Natural killer cell (primary cell): ENCODE measurements at places on chromosomes 11 and 22.

DNA sequence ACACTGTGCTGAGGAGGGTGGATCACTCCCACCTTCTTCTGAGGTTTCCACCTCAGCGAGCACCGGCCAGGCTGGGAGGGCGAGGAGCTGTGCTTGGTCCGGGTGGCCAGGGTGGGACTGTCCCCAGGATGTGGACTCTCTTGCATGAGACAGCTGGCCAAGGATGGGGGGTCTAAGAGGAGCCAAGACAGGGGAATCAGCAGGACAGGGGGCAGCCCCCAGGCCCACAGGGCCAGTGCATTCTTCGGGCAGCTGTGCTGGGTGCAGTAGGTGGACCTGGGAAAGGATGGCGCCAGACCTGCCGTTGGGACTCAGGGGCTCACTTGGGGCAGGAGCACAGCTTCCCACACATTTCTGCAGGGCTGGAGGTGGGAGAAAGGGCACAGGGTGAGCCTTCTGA is 9.5 kb downstream of the APOBEC3A start:
- no peak for DNase-seq

- DNase-seq, result no peak
These were observed 14.4 kb downstream of the PRSS23 start for GRCh38 chr11:86814775-86815174.

DNA sequence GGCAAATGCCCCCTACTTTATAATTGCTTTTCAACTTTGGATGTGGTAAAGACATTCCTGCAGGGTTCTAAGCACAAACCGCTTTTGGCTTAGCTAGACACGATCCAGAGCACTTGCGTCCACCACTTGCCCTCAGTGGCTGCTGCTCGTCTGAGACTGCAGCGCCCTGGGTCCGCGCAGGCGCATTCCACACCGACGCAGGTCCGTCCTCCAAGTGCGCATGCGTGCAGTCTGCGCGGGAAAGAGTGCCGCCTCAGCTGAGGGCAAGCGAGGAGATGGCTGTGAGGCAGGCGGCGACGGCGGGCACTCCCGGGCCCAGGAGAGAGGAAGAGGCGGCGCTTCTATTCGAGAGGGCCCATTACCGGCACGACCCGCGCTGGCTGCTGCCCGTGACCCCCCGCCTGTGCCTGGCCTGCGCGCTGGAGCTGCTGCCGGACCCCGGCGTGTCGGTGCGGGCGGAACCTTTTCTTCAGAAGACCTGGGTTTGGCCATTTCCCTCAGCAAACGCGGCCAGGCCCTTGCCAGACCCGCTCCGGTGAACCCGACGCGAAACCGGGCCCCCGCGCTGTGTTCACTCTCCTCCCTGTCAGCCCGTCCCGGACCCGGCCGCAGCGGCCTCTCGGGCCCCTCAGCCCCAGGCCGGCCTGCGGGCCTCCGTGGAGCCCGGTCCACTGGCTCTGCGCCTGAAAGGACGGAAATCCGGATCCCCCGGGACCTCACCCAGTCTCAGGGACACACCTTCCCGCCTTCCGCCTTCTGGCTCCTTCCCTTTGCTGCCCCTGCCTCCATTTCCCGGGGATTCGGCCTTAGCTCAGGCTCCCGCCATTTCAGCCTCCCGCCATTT is at the start of gene MEI1:
Gene MEI1, plus strand, starts transcription at position 240 of the 844 bp plus-strand sequence. Its CDS starts 36 bp downstream, at position 276.
- peak; percentile 97 for DNase-seq

- no peak for DNase-seq
These were observed 7.9 kb upstream of the WNT11 start for GRCh38 chr11:76214186-76214585.
